Kasumi-1 (cell line): ENCODE measurements at places on chromosomes 7 and 10.

GRCh38 chr10:103394180-103394579, 2.1 kb downstream of the ATP5MK start:
- DNase-seq: no peak

DNA sequence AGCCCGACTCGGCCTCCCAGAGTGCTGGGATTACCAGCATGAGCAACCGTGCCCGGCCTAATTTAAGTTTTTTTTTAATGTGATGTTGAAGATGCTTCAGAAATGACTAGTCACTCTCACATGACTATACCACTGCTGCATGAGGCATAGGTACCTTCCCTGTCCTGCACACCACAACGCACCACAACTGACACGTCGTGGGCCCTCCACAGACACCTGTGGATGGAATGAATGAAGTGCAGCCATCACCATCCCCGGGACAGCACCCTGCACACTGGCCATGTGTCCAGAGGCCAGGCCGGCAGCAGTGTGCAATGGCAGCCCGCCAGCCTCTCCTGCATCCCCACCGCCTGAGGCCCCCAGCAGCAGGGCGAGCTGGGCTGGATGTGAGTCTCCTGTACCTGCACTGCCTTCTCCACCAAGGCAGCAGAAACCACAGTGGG, 55.1 kb downstream of the VOPP1 start:
- DNase-seq: no peak

GRCh38 chr10:28991333-28992270, 297.3 kb upstream of the LYZL1 start:
- DNase-seq: peak; percentile 54

GRCh38 chr10:70368774-70369482, 13.5 kb downstream of the LRRC20 start:
- DNase-seq: no peak

GRCh38 chr7:73701357-73701995, 18.0 kb downstream of the STX1A start:
- DNase-seq: peak; percentile 23

DNA sequence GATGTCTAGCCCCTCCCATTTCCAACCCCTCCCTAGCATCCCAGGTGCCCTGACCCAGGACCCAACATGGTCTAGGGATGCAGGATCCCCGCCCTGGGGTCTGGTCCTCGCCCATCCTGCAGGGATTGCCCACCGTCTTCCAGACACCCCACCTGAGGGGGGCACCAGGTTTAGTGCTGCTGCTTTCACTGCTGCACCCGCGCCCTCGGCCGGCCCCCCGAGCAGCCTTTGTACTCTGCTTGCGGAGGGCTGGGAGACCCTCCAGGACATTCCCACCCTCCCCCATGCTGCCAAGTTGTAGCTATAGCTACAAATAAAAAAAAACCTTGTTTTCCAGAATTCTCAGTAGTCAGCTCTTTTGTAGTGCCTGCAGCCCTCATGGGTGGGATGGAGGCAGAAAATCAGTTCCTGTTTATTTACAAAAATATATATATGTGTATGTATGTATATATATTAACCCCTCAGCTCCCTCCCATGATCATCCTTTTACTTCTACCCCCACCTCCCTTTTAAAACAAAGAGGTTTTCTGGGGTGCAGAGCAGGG, 9.7 kb downstream of the ZYX start:
- no peak for DNase-seq

GRCh38 chr7:22361795-22362194, 4.8 kb upstream of the RAPGEF5 start:
- no peak for DNase-seq

DNA sequence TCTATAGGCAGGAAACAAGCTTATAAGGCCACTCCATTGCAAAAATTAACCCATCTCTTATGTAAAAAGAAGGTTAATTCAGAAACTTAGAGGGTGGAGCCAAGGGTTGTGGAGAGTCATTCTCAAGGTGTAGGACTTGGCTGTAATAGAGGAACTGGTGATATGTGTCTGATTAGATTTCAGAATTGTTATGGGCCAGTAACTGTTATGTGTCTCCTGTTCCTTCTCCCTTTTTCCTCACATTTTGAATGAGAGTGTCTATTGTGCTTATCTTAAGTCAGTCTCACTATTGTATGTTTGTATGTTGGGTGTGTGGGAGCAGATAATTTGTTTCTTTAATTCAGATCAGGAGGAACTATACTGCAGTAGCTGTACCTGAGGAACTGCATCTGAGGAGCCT, 49.1 kb downstream of the AHCYL2 start:
- no peak for DNase-seq

GRCh38 chr7:28785041-28785995, 172.8 kb downstream of the TRIL start:
- DNase-seq: no peak

- DNase-seq: peak; percentile 54
Measured at GRCh38 chr7:130695840-130696239, 9.5 kb upstream of the TSGA13 start.

GRCh38 chr7:3067606-3068380, 24.1 kb upstream of the CARD11 start:
- DNase-seq: no peak

GRCh38 chr10:75469006-75469616, 37.7 kb downstream of the LRMDA start:
- peak; percentile 95 for DNase-seq

- peak; percentile 81 for DNase-seq
Measured at GRCh38 chr10:17644485-17644943, 563 bp downstream of the STAM start.

- no peak for DNase-seq
Measured at GRCh38 chr10:89684604-89685003, 16.8 kb upstream of the KIF20B start.

DNA sequence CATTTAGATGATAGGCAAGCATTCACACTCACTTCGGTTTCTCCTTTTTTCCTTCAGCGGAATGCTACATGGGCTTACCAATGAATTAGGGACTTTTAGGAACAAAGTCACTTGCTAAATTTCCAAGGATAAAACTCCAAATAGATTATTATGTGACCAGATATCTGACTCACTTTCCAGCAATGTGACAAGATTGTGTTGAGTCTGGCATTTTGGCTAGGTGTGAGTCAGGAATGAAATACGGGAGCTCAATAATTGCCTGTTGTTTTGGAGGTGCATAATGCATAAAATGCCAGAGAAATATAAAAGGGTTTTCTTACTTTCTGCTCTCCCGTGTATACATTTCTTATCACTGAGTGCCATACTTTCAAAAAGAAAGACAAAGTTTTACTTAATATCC, 721.1 kb downstream of the KCNMA1 start:
- DNase-seq: no peak

DNA sequence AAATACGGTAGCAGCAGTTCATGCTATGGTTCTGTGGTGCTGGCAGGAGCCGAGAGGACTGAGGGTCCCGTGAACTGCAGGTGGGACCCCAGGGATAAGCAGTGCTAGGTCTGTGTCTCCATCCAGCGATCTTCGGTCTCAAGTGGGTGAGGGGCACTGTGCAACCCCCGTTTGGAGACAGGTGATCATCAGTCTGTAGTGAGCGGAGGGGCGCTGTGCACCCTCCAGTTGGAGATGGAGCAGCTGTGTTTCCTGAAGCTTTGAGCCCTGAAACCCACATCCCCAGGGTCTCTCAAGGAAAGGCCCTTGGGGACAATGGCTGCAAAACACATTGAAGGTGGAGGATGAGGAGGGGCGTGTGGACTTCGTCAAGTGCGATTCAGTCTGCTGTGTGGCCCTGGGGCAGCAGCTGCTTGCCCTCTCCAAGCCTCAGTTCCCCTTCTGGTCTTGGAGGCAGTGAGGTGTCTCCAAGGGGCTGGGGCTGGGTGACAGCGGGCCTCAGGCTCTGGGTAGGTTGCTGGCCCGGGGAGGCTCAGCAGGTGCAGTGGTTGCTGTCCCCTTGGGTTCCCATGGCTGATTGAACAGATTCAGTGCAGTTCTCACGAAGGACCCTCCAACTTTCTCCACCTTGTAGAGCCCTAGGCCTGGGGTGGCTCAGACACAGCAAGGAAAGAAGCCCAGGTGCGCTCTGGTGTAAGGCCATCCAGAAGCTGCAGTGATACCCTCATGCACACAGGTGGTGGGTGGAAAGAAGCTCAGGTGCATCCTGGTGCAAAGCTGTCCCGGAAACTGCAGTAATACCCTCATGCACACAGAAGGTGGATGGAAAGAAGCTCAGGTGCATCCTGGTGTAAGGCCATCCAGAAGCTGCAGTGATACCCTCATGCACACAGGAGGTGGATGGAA, 160.6 kb downstream of the ADARB2 start:
- DNase-seq: no peak

DNA sequence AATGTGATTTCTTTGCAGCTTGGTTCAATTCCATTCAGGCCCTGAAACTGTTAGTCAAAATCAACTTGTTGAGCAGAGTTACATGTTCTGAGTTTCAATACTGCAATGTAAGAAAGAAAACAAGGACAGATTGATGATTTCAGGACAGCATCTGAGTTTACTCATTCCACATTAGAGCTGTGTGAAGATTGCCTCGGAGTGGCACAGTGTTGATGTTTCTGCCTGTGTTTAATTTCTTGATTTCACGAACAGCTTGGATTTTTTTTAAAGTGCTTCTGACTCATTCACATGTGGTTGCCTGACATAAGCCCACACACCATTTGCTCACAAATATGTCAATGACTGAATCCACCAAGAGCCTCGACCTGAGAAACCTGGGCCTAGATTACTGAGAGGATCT, 101.2 kb upstream of the PARD3 start:
- no peak for DNase-seq

GRCh38 chr7:131124001-131124629, 203.6 kb upstream of the MKLN1 start:
- no peak for DNase-seq

GRCh38 chr7:92625617-92626016, 35.4 kb upstream of the FAM133B start:
- DNase-seq: no peak

GRCh38 chr7:25787336-25787735, 364.7 kb upstream of the NFE2L3 start:
- DNase-seq: no peak

GRCh38 chr7:111747718-111748117, 185.4 kb upstream of the IMMP2L start:
- DNase-seq: no peak

GRCh38 chr10:42367532-42368230, 270.7 kb downstream of the ZNF33B start:
- no peak for DNase-seq

GRCh38 chr7:17781491-17782215, 158.6 kb downstream of the SNX13 start:
- no peak for DNase-seq

- peak; percentile 93 for DNase-seq
Measured at GRCh38 chr10:113179265-113179664, 229.2 kb downstream of the TCF7L2 start.

DNA sequence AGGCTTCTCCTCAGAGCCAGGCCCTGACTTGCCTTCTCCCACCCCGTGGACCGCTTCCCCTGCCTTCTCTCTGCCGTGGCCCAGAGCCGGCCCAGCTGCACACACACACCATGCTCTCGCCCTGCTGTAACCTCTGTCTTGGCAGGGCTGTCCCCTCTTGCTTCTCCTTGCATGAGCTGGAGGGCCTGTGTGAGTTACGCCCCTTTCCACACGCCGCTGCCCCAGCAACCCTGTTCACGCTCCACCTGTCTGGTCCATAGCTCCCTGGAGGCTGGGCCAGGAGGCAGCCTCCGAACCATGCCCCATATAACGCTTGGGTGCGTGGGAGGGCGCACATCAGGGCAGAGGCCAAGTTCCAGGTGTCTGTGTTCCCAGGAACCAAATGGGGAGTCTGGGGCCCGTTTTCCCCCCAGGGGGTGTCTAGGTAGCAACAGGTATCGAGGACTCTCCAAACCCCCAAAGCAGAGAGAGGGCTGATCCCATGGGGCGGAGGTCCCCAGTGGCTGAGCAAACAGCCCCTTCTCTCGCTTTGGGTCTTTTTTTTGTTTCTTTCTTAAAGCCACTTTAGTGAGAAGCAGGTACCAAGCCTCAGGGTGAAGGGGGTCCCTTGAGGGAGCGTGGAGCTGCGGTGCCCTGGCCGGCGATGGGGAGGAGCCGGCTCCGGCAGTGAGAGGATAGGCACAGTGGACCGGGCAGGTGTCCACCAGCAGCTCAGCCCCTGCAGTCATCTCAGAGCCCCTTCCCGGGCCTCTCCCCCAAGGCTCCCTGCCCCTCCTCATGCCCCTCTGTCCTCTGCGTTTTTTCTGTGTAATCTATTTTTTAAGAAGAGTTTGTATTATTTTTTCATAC, 38.0 kb downstream of the LIMK1 start:
- DNase-seq: no peak

DNA sequence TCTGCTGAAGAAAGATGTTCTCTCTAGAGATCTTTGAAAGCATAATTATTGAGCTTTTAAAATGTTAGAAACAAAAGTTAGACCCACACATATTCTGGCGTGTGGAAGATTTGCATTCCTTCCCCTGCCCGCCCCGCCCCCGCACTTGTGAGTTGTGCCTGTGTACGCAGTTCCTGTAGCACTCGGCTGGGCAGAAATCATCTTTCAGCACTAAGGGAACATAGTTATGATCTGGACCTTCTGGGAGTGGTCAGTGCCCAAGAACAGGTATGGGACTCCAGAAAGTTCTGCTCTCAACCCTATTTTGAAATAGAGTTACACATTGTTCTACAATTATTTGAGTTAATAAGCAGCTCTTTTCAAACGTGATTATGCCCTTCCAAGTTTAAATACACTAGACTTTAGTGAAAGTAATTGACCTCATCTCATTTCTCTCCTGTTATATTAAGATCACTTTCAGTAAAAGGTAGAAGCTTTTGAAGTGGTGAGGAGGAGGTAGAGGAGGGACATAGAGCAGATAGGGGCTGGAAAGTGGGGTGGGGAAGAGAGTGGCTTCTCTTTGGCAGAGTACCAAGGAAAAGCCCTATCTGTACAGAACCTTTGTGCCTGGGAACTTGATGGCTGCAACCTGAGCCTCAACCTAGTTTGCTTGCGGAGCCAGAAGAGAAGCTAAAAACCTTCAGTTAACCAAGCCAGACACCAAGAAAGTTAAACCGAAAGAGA, 5.7 kb downstream of the BLVRA start:
- peak; percentile 26 for DNase-seq

- DNase-seq: no peak
Measured at GRCh38 chr7:157000741-157001653, 9.5 kb downstream of the MNX1 start.

DNA sequence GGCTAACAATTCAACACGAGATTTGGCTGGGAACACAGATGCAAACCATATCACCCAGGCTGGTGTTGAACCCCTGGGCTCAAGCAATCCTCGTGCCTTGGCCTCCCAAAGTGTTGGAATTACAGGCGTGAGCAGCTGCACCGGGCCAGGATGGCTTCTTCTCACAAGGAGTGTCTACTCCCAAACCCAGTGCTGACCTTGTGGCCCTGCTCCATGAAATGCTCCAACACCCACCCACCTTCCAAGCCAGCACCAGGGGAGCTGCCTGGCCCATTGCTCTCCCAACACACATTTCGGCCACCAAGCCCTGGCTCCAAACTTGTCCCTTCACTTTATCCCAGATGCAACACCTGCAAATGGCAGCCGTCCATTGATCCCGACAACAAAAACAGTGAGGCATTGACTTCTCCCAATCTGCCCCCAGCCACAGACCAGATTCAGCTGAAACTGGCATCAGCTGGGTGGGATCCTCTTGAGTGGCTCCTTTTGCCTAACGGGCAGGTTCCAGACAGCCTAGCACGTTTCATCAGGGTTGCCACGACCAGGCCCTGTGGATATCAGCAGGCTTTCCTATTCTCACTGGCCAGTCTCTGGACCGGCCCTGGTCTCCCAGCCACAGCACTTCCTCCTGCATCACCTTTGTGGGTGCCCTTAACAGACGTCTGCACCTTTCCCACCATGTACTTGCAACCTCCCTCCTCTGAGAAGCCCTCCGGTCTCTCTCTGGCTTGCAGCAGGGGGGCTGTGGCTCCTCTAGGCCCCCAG, 105.7 kb upstream of the CARD11 start:
- no peak for DNase-seq
